ENCODE measurements at places on chromosomes 5 and 9.
A peak's percentile ranks its signal among the peaks of the same experiment; 100 is the strongest.

DNA sequence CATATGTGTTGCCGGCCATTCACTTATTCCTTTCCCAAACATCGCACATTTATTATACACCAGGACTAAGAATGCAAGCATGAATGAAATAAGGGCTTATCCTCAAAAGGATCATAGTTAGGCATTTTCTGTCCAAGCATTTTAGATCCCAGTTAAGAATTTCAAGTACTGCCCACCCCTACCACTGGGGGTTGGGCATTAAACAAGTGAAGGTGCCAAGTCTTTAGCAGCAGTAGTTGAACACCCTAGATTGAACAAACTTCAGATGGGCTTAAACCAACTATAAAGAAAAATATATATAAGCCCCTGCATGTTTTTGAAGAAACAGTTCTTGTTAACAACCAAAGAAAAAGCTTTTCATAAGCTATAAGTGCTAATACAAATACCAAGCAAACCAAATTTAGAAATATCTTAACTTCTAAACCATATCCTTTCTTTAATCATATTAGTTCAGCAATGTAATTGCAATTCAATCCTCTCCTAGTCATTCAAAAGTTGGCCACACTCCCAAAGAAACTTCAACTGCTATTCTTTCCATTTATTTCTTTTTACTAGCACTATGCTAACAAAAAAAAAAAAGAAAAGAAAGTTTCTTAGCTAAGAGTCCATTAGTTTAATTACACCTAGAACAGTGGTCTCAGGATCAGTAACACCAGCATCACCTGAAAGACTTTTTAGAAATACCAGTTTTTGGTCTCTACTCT is 149.8 kb downstream of the MLLT3 start:
- DNase-seq = no peak

- DNase-seq = no peak
Measured at GRCh38 chr9:114399381-114399780, 11.6 kb upstream of the AKNA start.

GRCh38 chr5:95859661-95860060 is 37.1 kb upstream of the GLRX start:
- DNase-seq = peak; percentile 46

GRCh38 chr5:14417276-14417730 is 164.3 kb upstream of the OTULINL start:
- DNase-seq = no peak

DNA sequence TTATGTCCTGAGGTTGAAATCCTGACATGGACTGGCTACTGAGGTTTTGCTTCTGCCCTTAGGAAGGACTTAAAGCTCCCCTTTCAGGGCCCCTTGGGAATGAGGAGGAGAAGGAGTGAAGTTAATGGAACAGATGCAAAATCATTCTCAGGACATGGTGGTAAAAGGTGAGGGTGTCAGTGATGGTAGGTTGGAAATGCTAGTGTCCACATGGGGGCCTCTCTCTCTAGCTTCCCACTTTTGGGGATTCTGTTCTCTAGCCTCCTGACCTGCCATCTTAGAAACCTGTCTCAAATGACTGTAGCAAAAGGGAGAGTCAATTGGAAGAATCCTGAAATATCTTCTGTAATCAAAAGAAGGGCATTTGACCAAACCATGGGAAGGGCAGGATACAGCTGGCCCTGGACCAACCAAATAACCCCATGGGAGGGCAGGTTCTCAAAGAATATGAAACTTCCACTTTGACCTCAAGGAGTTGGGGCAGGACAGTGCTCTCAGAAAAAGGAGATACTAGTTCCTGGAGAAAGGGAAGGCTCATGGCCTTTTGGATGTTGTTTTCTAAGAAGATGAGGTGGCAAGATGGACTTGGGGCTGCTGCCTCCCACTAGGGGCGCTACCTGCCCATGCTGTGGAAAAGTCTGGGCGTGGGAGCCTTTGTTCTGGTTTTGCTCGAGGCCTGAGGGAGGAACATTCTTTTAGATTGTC is 21.2 kb upstream of the MLANA start:
- DNase-seq = peak; percentile 46

DNA sequence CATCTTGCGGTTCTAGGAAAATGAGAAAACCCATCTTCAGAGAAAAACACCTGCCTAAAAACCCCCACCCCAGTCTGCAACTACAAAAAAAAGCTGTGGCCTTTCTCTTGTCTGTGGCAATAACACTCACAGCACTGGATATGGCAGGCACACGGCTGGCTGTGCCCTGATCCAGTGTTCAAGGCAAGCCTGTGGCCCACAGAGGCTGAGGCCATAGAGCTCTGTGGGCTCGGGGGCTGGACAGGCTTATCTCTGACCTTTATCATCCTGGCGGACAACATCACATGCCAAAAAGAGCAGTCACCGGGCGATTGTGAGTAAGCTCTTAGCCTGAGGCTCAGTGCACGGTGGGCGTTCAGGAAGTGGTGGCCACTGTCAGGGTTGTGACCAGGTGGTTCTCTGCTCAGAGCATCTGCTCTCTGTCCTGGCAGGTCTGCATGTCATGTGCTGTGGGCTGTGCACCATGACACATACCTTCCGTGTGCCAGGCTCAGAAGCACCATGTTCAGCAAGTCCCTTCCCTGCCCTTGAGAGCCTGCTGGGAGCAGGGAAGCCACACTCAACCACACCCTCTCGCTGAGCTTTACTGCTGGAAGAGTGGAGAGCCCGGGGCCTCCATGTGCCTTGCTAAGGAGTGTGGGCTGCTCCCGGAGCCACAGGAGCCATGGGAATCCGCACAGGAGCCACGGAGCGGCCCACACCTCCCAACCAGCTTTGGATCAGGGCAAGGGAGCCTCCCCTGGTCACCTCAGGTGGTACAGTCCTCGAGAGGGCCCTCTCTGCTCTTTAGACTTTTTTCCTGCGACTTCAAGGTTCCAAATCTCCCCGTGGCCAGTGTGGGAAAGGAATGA is 34.6 kb upstream of the WDR38 start:
- peak; percentile 78 for DNase-seq

DNA sequence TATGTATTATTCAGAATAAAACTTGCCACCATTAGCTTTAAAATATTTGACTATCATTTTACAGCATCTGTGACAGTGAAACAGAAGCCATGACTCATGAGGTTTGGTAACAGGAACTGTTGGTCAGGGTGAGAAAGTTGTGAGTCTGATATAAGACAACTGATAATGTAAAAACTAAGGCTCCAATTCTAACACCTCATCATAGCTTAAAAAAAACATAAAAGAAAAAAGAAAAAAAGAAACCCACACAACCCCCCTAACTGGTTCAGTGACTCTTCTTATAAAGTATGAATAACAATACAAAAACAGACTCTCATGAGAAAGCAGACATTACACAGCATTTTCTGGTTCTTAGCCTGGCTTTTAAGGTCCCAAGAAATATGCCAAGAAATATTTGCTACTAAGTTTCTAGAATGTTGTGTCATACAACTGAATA is 85.8 kb downstream of the MRPS27 start:
- peak; percentile 70 for DNase-seq

GRCh38 chr5:32231929-32232328 is 57.8 kb upstream of the GOLPH3 start:
- DNase-seq = no peak

GRCh38 chr5:37435261-37435660 is 56.1 kb downstream of the WDR70 start:
- DNase-seq = no peak

GRCh38 chr5:151098768-151099121 is 17.9 kb upstream of the TNIP1 start:
- DNase-seq = no peak

- DNase-seq = no peak
Measured at GRCh38 chr5:10482791-10483530, 41.3 kb downstream of the ROPN1L start.

GRCh38 chr9:7436754-7437153 is 362.8 kb downstream of the DMAC1 start:
- no peak for DNase-seq

DNA sequence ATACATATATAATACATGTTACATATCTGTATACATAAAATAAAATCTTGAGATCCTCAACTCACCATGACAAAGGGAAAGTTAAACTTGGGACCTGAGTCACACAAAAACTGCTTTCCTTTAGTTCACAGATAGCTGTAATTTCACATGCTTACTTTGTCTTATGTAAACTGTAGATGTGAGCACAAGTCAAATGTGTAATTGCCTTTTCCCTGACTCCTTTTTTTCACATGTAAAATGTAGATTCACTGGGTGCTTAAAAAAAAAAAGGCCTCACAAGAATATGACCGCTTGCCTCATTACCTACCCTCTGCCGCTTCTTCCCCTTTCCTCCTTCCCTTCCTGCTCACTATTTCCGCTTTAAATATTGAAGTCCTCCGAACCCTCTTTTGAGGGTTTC is 21.9 kb upstream of the FAM169A start:
- DNase-seq = no peak

DNA sequence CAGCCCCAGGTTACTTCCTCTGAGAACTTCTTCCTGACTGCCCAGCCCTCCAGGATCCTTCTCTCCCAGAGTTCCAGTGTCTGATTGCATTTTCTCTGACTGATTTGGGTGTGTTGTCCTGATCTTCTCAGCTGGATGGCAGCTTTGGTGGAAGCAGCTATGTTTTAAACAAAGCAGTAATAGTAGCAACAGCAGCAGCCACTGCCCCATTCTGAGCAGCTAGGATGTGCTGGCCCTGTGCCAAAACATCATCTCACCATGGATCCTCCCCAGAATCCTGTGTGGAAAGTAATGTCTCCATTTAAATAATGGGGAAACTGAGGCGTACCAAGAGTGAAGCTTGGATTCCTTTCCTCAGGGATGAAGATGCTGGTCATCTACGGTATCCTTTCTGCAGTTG is 46.4 kb upstream of the PSD2 start:
- peak; percentile 33 for DNase-seq

DNA sequence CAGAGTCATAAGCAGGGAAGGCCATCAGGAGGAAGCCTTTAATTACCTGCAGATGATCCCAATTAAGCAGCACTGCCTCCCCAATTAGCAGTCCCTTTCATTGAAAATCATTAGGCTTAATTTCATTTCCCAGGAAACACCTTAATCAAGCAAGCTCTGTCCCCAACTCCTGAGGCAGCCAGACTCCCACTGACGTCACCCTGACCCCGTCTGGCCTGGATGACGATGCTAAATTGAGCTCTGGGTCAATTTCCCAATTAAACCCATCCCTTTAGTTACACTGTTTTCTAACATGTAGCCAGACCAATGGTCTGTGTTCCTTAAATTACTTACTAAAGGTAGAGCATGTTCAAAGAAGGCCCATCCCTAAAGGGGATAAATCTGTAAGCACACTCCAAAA is 84.0 kb upstream of the SPOCK1 start:
- no peak for DNase-seq

- no peak for DNase-seq
Measured at GRCh38 chr9:4464911-4465513, 25.3 kb upstream of the SLC1A1 start.

DNA sequence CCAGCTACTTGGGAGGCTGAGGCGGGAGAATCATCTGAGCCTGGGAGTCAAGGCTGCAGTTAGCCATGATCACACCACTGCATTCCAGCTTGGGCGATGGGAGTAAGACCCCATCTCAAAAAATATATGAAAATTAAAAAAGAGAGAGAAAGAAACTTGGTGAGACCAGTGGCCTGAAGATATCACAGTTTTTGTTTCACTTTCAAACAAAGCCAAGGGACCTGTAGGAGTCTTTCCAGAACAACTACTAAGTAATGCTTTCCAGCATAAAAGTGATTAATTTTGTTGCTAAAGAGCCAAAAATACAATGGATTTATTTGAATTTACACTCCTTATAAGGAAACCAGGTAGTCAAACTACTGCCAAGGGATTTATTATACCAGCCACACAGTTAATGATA is 23.5 kb downstream of the GKAP1 start:
- DNase-seq = no peak

DNA sequence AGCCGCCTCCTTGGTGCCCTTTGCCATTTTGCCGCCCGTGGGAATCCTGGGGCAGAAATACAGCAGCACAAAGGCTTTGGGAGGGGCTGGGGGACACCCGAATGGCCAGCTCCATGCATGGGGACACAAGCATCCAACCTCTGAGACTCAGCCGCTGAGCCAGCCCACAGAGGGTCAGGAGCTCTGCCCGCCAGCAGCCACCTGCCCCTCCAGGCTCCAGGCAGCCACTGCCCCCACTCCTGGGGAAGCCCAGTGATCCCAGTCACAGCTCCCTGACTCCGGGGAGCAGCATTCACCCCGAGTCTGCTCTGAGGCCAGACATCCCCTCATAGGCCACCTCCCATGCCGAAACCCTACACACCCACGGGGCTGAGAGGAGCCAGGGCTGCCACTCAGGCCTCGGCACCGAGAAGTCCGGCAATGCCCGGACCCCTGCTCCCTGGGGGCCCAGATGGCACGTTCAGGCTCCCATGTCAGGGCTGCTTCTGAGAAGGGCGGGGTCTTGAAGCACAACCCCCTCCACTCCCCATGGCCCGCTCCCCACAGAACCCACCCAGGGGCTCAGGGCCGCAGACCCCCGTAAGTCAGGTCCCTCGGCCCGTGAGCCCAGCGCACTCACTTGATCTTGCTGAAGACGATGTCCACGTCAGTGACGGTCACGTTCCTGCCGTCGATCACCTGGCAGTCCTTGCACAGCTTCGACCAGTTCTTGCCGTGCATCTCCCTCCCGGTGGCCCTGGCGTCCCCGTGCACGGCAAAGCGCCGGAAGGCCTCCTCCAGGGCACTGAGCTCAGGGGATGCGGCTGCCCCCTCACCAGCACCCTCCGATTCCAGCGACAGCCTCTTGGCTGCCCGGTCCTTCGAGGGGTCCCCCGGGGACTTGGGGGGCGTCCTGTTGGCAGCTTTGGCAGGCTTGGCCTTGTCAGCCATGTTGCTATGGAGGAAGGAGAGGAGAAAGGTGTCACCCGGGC is 15.7 kb downstream of the TPPP start:
- DNase-seq = no peak

- no peak for DNase-seq
Measured at GRCh38 chr9:111810908-111811307, 16.2 kb upstream of the SHOC1 start.

GRCh38 chr9:72794946-72795345 is 157.9 kb downstream of the ALDH1A1 start:
- peak; percentile 5 for DNase-seq

All from MCF 10A (cell line).